Stimulated activated CD8-positive, alpha-beta memory T cell treated with anti-CD3 and anti-CD28 coated beads, Interleukin-12 subunit alpha, Interleukin-12 subunit beta, amount 100 ng/mL, for 1 hour (primary cell): ENCODE measurements at places on chromosomes 3 and 15.

DNA sequence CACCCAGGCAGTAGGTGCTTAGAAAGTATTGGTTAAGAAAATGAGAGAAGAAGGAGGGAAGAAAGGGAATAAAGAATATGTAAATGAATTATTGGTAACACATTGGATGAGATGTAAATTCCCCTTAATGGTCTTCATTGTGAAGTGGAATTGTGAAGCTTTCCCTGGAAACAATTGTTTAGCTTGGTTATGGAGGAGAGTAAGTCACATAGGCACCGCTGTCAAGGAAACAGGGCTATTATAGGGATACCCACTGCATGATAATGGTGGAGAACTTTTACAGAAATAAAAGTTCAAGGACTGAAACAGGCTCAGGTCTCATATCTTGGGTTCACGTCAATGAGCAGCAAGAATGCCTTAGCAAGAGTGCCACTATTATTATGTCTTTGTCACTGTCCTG lies 9.5 kb downstream of the SYNPR start:
- no peak for DNase-seq

DNA sequence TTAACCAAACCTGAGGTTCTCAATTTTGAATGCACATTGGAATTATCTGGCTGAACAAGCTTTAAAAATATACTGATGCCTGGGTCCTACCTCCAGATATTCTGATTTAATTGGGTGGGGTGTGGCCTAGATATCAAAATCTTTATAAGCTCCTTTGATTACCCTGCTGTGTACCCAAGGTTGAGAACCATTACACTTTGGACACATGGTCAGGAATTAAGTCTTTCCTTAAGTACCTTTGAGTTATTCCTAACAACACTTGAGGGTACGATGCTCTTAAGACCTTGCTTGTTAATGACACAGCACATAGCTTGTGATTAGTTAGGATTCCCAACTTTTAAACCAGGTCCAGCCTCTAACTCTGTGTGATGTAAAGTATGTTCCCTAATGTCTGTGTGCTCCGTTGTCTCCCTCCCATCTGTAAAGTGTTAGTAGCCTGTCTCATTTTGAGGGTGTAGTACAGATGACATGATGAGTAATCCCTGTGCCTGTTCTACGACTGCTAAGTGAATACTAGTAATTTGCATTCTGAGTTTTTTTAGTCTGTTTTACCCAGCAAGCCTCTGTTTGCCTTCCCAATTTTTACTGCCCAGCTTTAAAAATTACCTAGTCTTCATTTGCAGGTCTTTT lies 154.9 kb downstream of the KLHL25 start:
- no peak for DNase-seq

- DNase-seq = no peak
These were observed 169.7 kb downstream of the RSRC1 start for GRCh38 chr3:158279609-158280008.

GRCh38 chr3:13624021-13624420 lies 75.1 kb downstream of the FBLN2 start:
- no peak for DNase-seq

- no peak for DNase-seq
These were observed 245.2 kb upstream of the LYSMD4 start for GRCh38 chr15:99978426-99978825.

- DNase-seq = no peak
These were observed 38.0 kb upstream of the RASGRF1 start for GRCh38 chr15:79128556-79128955.
